Activated CD8-positive, alpha-beta memory T cell treated with anti-CD3 and anti-CD28 coated beads, Interleukin-2, amount 50 U/mL, for 48 hours (primary cell): ENCODE measurements at places on chromosomes 16 and 17.
A peak's percentile ranks its signal among the peaks of the same experiment; 100 is the strongest.

DNA sequence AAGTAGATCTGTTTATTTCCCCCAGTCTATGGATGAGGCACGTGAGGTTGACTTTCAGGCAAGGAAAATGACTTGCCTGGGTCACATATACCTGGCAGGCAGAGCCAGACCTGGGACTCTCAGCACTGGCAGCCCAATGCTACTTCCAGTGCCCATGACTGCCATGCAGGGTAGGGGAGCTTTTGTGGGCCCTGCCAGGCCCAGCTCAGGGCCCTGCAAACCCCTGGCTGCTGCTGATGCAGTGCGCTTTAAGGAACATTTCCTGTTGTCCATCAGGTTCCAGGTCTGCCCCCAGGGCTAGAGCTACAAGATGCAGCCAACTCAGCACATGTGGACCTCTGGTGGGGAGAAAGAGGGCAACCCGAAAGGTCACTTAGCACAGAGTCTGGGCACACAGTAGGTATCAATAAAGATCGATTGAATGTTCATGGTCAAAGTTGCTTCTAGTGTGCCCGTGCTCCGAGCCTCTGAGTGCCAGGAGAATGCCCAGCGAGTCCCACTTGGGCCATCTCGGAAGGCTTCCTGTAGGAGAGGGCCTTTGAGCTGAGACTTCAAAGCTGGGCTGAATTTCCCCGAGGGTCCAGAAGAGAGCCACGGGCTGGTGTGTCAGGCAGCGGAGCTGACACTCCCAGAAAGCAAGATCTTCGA, 513 bp upstream of the TBX21 start:
- DNase-seq: peak; percentile 65

DNA sequence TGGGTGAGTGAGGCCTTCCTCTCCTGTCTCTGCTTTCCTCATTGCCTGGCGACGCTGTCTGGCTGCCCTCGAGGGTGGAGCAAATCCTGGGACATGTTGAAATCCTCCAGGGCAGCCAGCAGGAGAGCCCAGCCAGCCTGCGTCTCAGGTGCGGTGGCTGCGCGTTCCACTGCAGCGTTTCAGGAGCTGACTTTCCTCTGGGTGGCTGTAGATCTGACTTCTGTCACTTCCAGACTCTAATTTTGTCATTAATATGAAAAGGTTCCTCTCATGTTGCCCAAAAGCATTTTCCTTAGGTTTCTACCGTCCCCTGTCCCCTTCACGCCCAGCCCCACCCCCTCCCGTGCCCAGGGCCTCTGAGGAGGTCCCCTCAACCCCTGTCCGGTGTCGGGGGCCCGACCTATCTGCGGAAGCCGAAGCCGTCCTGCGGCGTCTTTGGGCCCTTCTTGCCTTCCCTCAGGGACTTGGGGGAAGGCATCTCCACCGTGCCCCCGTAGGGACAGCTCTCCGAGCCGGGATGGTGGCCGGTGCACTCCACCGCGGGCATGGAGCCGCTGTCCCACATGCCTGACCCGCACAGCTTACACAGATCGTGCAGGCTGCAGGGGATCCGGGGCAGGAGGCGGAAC, 95.1 kb downstream of the TBC1D16 start:
- DNase-seq: no peak

GRCh38 chr17:41580687-41581365, 5.9 kb downstream of the KRT14 start:
- DNase-seq: no peak

- DNase-seq: no peak
Observed at GRCh38 chr17:61463316-61464129, 11.3 kb downstream of the TBX4 start.

- no peak for DNase-seq
Observed at GRCh38 chr17:61464130-61464842, 12.1 kb downstream of the TBX4 start.

DNA sequence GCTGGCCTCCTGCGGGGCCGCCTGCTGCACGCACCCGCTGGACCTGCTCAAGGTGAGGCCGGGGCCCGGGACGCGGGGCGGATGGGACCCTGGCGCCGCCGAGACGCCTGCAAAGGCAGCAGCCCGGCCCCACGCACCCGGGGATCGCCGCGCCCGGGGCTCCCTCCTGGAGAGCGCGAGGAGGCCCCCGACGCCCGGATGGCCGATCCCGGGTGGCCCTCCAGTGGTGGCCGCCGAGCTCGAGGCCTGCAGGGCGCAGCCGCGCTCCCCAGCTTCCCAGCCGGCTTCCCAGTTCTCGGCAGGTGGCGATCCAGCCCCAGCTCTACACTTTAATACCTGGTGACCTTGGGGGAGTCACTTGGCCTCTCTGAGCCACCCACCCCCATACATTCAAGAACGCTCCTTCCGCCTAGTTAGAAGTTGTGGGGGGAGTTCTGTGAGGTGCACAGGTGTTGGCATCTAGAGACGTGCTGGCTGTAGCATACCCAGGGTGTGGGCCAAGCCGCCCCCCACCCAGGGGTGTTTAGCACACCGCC, 452 bp downstream of the SLC25A10 start:
- no peak for DNase-seq

DNA sequence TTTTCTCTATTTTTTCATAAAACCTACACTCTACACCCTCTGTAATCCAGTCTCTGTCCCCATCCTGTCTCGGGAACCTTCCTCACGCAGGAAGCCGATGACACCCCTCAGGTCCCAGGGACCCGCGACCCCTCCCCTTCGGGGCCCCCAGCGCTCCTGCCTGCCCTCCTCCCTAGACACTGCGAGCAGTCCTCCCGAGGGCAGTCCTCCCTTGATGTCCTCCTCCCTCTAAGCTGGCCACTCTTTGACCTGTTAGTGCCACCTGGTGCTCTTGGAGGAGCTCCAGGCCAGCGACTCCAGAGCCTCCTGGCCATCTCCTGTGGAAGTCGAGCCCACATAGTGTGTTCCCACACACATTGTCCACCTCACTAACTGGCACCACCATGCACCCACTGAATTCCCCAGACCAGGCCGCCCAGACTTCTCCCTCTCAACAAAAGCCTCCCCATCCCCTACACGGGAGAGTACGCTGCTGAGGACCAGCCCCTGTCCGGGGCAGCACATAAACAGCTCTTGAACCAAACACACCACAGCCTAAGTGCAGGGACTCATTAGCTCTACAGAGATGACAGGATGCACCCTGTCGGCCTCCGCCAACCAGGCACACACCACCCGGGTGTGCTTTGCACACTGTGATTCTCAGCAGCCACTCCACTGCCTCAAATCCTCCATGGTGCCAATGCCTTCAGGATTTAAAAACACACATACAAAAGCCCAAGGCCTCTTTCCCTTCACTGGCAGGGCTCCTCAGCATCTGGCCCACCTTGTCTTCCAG, 9.3 kb downstream of the OSBPL7 start:
- no peak for DNase-seq

DNA sequence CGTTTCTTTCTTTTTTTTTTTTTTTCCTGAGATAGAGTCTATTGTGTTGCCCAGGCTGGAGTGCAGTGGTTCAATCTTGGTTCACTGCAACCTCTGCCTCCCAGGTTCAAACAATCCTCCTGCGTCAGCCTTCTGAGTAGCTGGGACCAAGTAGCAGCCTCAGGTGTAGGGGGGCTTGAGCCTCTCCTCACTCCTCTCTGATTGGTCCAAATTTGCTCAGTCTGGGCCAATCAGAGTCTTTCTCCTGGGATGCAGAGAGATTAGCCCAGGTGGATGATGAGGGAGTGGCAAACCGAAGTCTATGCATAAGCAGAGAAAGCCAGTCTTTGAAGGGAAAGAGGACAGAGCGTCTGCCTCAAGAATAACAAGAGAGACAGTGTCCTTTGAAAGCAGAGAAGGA, 99.0 kb downstream of the BMERB1 start:
- DNase-seq: no peak
